ENCODE measurements at places on chromosomes 3 and 15.

GRCh38 chr15:31516874-31517273 lies 190.2 kb downstream of the KLF13 start:
- DNase-seq: no peak

DNA sequence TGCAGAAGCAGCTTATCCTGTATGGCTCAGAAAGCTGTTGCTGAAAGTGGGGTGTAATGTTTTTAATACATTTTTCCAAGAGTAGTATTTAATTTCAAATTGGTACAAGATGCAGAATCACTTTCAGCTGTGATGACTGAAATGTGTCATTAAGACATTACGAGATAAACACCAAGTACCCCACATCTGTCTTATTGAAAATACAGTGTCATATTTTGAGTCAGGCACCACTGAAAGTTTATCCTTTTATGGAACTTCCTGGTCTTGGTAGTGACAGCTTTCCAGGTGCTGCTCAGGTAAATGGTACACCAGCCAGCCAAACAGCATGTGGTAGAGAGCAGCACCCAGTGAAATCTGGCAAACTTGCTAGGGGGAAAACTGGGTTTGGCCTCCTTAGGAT lies 16.9 kb downstream of the ASTE1 start:
- DNase-seq: no peak

- DNase-seq: no peak
These were observed 25.5 kb upstream of the PIK3R4 start for GRCh38 chr3:130772129-130772528.

- peak; percentile 14 for DNase-seq
These were observed 923 bp downstream of the SIAH2 start for GRCh38 chr3:150761831-150762661.

GRCh38 chr15:59104602-59104911 lies 389 bp upstream of the CCNB2 start:
- no peak for DNase-seq

- DNase-seq: no peak
These were observed 39.5 kb downstream of the USP8 start for GRCh38 chr15:50463423-50464358.

GRCh38 chr3:114299421-114299820 lies 5.6 kb downstream of the TIGIT start:
- DNase-seq: peak; percentile 32

- DNase-seq: no peak
These were observed 72.6 kb upstream of the MFGE8 start for GRCh38 chr15:88985547-88986393.

- DNase-seq: no peak
These were observed 133.7 kb upstream of the LRRN1 start for GRCh38 chr3:3665546-3665945.

DNA sequence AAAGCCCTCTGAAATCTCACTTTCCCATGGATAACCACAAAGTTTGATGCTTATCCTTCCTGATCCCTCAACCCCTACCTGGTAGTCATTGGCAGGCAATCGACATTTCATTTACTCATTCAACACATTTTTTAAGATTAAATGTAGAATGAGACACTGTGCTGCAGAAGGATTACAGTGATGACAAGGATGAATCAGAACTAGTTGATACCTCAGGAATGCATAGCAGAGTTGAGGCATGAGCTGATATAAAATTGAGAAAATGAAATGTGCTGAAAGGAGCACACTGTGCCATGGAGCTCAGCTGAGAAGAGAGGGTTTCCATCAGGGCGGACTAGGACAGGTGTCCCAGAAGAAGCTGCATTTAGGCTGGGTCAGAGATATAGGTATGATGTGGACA lies 48.9 kb upstream of the ACTL6A start:
- no peak for DNase-seq

- DNase-seq: no peak
These were observed 223.4 kb upstream of the IL12A start for GRCh38 chr3:159765030-159765859.

DNA sequence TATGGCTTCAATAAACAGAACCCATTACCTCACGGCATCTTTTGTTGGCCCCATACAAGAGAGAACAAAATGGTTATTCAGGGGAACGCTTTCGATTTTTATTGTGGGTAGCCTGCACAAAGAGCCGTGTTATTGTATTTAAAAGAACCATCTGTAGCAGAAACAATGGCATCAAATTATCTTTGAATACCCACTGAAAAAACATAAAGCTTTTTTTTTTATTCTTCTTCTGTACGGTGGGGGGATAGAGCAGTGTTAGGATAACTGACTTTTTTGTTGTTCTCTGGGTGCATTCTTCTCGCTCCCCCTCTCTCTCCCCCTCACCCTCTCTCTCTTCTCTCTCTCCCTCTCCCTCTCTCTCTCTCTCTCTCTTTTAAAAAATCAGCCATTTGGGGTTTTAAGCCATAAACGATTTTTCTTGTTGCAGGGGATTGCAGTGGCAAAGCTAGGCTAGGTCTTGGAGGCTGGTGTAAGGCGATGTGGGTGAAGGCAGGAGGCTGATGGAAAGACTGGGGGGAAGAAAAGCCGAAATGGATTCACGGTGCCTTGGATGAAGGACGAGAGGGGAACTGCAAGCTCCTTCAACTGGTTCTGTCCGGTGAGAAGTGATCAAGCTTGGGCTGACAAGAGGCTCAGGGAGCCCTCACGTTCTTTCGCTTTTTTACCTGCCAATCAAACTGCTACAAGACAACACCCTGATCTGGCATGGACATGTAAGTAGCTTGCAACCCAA lies 12.4 kb upstream of the SOX2 start:
- DNase-seq: no peak

GRCh38 chr3:12833222-12834161 lies 7.9 kb downstream of the RPL32 start:
- DNase-seq: no peak

- DNase-seq: no peak
These were observed 280.9 kb downstream of the RAP2B start for GRCh38 chr3:153442799-153443487.

DNA sequence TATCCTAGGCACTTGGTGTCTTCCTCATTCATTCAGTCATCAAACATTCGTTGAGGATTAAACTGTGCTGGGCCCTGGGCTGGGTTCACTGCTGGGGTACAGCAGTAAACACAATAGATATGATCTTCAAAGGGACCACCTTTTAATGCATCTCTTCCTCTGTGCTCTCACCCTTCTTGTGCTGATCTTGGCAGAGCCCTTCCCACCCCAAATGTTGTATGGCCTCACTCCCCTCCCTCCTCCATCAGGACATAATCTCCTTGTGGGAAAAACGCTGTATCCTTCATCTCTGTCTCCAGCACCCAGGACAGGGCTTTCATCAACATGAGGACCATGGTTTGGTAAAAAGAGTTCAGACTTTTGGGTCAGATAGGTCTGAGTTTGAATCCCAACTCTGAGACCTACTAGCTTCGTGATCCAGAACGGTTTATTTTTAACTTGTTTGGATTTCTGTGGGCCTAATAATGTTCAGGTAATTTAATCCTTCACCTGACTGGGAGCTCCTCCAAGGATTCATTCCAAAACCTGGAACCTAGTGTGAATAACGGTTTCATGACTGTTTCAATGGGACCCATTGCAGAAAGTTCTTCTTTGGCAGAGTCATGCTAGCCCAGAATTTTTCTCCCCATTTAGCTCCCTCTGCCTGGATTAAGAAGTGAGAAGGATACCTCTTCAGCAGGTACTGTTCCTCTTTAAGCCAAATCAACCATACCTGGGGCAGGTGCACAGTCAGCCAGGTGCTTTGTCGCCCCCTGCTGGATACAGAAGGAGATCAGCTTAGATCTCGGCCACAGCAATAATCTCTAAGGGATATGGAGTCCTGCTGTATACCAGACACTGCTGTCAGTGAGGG lies 5.2 kb upstream of the WNT7A start:
- peak; percentile 66 for DNase-seq

DNA sequence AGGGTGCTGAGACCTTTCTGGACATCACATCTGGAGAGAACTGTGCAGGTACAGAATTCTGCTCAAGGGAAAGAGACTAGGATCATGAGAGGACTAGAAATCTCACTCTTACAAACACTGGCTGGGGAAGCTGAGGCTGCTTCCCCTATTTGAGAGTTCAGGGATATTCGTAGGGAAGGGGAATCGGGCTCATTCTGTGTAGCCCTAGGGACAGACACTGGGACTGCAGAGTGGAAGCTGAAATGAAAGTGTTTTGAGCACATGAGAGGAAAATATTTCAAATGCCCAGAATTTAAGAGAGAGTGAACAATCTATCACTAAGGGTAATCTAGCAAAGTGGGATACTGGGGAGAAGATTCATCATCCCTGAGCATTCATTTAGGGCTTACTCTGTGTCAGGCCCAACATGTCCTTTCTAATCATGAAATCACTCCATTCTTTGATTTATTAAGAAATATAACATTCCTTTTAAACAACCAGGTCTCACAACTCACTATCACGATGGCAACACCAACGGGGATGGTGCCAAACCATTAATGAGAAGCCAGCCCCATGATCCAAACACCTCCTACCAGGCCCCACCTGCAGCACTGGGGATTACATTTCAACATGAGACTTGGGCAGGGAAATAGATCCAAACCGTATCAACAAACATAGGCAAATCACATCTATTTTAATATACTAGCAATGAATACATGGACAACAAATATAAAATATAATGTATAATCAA lies 63.0 kb downstream of the CPN2 start:
- DNase-seq: no peak

DNA sequence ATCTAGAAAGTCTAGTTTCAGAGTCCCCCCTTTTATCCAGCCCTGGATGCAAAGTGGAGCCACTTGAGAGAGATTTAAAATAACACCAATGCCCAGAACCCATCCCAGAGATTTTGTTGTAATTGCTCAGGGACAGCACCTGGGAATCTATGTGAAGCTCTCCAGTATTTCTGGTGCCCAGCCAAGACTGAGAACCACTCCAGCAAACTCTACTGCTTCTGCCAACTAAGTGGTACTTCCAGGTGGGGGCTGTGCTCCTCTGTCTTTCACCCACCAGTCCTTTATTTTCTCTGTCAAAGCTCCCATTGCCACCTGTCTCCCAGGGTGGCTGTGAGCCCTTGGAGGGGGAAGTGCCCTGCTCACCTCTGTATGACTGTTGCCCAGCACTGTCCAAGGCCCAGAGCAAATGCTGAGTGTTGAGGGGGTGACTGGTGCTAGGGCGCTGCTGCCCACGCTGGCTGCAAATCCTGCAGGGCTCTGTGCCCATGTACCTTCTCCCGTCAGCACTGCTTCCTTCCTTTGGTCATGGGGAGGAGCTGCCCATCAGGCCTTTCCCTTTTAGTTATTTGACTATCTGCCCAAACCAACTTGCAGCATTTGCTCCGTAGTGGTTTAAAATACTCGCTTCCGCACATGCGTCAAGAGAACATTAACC lies 9.4 kb downstream of the CLSTN2 start:
- no peak for DNase-seq

DNA sequence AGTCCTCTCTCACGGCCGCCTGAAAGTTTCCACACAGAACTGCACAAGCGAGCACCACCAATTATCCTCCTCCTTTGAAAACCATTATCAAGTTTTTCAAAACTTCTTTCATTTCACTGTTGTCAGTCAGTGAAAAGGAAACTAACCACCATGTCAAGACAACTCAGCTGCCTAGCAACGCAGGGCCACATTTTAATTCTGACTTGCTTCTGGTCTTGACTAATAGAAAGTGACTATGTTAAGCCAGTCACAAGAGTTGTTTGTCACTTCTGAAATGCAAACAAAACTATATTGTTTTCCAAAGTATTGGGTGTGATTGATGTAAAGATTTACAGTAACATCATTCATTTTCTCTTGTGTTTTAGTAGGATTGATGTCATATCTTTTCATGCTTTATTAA lies 612.8 kb upstream of the AGTR1 start:
- no peak for DNase-seq

DNA sequence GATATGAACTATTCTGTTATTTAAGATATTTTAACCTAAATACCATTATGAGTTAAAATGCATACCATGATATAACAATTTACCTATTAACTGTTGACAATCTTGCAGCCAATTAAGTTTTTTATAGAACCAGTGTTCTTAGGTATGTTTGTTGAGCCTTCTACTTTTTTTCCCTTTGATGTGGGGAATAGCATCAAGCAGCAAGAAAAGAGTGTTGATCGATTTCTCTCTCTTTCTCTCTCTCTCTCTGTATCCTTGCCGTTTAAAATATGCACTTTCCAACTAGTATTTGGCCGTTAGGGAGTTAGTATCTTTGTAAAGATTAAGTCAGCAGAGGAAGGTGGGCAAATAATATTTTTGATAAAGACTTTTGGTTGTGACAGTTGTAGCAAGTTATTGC lies 5.9 kb downstream of the CHD2 start:
- DNase-seq: no peak

- no peak for DNase-seq
These were observed 4.7 kb downstream of the LRRK1 start for GRCh38 chr15:100923902-100924301.
